ENCODE measurements at places on chromosomes 4 and X.
A peak's percentile ranks its signal among the peaks of the same experiment; 100 is the strongest.

DNA sequence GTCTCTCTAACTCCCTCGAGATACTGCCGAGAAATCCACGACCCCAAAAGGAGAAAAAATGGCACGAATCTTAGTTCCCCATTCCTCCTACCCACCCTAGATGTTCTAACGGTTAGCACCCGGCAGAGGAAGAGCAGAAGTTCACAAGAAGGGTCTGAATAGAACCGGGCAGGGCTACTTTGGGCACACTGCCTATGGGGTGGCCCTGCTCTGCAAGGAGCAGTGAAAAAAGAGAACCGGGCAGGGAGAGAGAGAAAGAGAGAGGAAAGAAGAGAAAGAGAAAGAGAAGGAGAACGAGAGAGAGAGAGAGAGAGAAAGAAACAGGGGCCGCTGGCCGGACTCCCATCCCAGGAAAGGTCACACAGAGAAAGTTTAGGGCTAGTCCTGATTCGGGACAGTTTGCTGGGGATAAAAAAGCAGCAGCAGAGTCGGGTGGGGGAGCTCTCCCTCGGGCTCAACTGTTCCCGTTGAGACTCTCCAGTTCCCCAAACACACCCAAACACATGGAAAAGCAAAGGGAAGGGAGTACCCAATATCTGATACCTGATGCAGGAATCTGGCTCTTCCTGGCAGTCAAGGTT lies 468 bp downstream of the GLA start:
- DNase-seq: no peak

DNA sequence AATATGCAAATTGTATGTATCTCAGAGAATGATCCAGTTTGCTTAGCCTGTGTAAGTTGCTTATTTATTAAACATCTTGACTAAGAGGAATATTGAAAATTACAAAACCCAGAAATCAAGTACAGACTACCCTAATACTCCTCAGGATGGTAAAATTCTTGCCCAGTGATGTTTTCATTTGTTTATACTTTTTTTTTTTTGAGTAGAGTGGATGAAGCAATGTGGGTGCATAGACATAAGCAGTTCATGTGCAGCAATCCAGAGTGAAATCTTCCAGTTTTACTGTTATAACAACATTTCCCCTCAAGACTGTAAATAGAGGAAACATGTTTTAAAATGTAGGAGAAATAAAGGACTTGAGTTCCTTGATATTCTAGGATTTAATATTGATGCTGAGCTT lies 4.7 kb downstream of the GLRB start:
- DNase-seq: no peak

- DNase-seq: no peak
Observed at GRCh38 chr4:41361794-41362526, 105.2 kb downstream of the UCHL1 start.

DNA sequence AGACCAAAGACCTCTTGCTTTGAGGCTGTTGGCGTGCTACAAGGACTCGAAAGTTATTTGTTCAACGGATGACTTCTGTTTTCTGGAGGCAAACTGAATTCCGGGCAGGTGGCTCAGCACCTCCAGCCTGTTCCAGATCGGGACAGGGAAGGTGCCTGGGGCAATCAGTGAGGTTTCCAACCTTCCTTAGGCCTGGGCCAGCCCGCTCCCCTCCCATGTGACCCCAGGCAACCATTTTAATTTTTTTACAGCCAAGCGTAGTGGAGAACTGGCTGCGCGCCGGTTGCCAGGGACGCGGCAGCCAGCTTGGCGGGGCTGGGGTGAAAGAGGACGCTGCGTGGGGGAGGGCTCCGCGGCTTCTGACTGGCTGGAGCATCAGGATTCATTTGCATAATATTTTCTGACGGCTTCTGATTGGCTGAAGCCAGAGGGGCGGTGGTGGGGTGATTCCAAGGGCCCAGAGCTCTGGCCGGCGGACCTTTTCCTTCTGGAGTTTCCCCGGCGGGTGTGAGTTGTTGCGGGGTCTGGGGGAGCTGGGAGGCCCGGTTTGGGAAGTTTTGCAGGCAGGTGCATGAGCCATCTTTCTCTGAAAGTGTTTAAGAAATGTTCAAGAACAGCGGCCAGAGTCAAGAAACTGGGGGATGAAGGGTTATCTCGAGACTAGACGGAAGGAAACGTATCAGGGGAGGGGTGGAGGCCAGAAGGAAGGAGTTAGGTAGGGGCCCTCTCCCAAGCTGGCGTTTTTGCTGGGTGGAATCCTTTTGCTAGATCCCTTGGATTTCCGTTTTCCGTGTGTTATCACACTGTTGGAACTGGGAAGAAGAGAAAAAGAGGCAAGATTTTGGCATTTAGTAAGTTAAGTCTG lies at the start of gene MID1IP1:
Gene MID1IP1 (plus strand): TSS at position 479 of the 865 bp plus-strand sequence. CDS start 3,488 bp downstream, outside the sequence.
- peak; percentile 83 for DNase-seq

DNA sequence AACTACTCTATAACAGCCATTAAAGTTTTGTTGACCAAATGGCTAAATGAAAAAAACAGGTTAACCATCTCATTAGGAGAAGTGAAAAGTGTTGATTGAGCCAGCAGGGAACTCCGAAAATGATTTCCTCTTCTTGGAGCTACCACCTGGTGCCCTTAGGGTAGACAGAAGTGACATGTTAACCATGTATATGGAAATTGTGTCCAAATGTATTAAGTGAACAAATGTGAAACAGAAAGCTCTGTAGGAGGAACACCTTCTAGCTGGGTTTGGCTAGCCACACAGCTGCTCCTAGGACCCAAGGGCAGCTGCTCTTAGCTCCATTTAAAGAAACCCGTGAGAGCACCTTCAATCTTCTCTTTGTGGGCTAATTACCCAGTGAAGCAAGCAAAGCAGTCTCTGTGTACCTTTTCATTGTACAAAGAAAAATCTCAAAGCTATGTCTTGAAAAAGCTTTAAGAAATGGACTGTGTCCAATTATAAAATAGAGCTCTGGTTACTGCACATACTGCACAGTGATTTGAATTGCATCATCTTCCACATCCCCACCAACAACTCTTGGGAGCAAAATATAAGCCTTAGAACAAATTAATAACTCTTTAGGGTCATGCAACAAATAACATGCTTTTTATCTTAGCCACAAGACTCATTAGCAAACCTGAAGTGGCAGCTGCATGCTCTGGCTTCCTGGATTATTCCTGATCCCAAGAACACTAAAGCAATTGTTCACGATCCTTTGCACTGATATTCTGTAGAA lies 59.2 kb upstream of the PARM1 start:
- no peak for DNase-seq

- DNase-seq: no peak
Observed at GRCh38 chrX:113300580-113300979, 459.9 kb upstream of the AMOT start.

DNA sequence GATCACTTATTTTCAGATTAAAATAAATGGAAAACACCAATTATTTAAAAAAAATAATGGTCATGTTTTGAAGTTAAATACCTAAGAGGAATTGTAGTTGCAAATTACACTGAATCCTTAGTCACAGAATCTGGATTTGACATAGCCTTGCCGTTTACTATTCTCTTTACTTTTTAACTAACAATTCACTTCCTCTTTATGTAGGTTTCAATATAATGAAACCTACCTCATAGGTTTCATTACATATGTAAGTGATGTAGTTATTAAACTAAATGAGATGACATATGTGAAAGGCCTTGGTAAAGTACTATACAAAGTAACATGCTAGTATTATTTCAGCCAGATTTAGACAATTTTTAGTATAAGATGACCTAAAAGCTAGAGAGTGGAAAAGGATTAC lies 6.5 kb downstream of the SPP1 start:
- no peak for DNase-seq

DNA sequence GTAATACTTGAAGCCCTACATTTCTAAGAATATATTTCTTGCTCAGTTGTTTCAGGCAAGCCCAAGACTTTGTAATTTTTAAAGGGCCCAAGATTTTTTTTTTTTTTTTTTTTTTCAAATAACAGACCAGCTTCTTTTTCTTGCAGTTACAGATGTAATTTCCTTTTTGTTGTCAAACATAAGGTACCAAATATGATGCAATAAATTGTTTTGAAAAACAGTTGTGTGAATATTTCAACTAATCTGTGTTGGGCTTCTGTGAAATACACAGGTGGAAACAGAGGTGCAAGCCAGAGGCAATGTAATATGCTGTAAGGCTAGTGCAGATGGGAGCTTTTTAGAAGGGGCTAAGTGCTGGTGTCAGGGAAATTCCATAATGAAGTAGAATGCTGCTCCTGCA lies 64.8 kb upstream of the RAB33B start:
- no peak for DNase-seq

DNA sequence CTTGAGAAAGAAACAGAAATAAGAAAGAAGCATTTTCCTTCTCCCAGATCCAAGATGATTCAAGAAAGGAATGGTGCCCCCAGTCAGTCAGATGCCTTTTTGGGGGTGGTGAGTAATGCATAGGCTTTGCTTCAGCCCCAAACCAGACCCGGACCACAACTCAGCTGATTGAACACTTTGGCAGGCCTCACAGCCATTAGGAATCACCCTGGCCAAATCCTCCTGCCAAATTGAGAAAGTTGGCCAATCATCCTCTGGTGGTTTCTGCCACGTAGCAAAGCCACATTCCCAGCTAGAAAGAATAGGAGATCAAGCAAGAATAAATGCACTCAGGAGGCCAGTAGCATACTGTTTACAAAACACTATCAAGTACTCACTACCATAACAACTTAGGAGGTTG lies 33.7 kb downstream of the FRMD7 start:
- DNase-seq: no peak

GRCh38 chrX:153539171-153539978 lies 21.9 kb downstream of the ATP2B3 start:
- peak; percentile 54 for DNase-seq

- no peak for DNase-seq
Observed at GRCh38 chr4:7736436-7737267, 203.0 kb downstream of the AFAP1 start.

DNA sequence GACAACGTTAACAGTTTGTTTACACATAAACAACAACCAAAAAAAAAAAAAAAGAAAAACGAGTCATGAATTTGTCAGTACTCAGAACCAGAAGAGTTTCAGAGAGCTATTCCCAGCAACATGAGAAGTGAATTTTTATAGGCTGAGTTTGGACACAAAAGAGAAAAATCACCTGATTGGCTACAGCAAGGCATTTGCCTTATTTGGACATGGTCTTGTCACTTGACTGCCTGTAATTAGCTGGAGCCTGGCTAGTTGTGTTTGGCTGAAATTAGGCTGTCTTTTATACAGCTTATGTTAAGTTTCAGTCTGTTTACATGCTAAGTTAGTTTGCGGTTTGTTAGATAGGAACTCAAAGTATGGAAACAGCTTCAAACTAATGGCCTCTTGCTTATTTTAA lies 880 bp upstream of the TEX13A start:
- no peak for DNase-seq

GRCh38 chrX:78540171-78540570 lies 119.0 kb downstream of the RTL3 start:
- no peak for DNase-seq

- no peak for DNase-seq
Observed at GRCh38 chrX:68708503-68709290, 61.2 kb downstream of the STARD8 start.

GRCh38 chrX:94977562-94977961 lies 1303.6 kb downstream of the FAM133A start:
- no peak for DNase-seq

GRCh38 chr4:184000457-184001396 lies 95.6 kb downstream of the STOX2 start:
- no peak for DNase-seq

GRCh38 chr4:47930971-47931804 lies 16.8 kb upstream of the NFXL1 start:
- no peak for DNase-seq

DNA sequence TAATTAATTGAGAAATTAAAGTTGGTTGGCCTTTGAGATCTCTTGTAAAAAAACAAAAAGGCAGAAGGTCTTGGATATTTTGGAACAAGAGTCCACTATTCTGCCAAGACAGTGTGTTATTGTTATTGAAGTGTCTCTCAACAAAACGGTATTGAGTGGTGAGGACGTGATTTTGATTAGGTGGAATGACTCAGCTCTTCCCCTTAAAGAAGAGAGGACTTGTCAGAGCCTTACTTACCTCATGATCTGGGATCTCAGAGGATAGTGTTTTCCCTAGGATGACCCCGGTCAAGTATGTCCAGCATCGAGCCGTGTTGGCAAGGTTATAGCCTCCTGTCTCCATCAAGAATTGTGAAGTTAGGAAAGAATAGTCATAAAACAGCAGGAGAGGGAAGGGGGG lies 110.9 kb downstream of the HDAC8 start:
- no peak for DNase-seq

DNA sequence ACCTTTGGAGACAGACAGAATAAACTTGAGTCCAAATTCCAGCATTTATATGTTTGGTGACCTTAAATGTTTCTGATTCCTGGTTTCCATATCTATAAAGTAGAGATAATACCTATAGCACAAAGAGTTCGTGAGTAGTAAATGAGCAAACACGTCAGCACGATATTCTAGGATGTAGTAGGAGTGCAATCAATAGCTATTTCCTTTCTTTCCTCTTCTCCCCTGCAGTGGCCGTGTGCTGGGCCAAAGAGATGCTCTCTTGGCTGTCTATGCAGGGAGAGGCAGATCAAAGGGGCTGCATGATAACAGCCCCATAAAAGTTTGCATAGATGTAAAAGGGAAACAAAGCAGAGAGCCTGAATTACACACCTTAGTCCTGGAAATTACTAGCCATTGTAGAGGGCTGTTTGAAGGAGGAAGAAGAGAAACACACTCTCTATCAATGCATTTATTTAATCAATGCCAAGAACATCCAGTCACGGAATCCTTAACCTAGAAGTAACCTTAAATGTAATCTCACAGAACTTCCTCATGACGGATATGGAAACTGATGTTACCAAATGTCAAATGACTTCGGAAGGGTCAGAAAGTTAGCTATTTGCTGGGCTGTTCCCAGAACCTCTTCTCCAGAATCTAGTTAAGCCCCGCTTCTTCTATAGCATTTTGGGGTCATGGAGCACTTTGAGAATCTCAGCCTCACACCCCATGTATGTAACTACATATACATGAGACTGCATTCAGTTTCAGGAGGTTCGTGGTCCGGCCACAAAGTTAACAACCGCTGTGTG lies 35.5 kb upstream of the PLAC8 start:
- no peak for DNase-seq

- no peak for DNase-seq
Observed at GRCh38 chrX:80267790-80268189, 152.5 kb upstream of the TENT5D start.

- no peak for DNase-seq
Observed at GRCh38 chr4:73828956-73829355, 7.5 kb upstream of the CXCL6 start.

GRCh38 chr4:41359836-41360213 lies 103.1 kb downstream of the UCHL1 start:
- DNase-seq: no peak

- no peak for DNase-seq
Observed at GRCh38 chr4:144208074-144208473, 67.6 kb upstream of the GYPA start.
